Hippocampal formation (tissue), 2 donors: ENCODE measurements at places on chromosomes 1 and 21.

- DNase-seq, result no peak
These were observed 59.3 kb downstream of the FH start for GRCh38 chr1:241460098-241460873.

- DNase-seq, result no peak
These were observed 319.1 kb downstream of the GPATCH2 start for GRCh38 chr1:217311766-217312165.

DNA sequence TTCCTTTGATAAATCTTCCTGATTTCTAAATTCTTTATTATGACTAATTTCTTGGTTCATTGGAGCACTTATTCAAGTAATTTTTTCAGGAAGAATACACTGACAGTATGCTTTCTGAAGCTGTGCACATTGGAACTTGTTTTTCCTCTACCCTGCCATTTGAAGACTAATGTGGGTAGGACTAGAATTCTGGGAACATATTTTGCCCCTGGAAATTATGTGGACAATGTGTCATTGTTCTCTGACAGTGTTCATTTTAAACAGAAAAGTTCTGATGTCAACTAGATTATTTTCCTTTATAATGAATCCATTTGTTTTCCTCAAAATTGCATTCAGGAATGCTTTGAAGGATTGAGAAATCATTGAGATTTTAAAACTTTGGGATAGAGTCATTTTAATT is 34.8 kb upstream of the ST6GALNAC5 start:
- DNase-seq, result no peak

GRCh38 chr1:61183471-61184039 is 101.2 kb downstream of the NFIA start:
- DNase-seq, result peak; percentile 55

GRCh38 chr1:193103759-193104501 is 1.3 kb downstream of the GLRX2 start:
- DNase-seq, result no peak

DNA sequence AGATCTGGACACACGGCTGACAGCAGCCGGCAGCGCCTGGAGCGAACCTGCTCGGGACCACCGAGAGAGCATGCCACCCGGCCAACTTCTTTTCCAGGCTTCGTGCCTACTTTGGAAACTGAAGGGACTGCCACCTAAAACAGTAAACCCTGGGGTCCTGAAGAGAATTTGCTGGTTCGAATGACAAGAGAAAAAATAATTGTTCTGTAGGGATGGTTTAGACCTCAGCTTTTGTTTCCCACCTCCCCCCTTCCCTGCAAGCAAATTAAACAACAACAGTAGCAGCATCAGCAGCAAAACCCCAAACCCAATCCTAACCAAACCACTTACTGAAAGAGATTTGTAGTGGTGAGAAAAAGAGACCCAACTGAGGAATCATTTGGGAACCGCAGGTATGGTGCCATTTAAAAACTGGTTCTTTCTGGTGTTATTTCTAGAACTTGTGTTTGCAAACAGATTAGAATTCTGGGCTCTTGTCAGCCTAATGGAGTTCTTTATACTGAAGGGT is 105.6 kb downstream of the LEPR start:
- DNase-seq, result no peak

GRCh38 chr1:39412892-39413291 is 78.5 kb upstream of the BMP8A start:
- no peak for DNase-seq

DNA sequence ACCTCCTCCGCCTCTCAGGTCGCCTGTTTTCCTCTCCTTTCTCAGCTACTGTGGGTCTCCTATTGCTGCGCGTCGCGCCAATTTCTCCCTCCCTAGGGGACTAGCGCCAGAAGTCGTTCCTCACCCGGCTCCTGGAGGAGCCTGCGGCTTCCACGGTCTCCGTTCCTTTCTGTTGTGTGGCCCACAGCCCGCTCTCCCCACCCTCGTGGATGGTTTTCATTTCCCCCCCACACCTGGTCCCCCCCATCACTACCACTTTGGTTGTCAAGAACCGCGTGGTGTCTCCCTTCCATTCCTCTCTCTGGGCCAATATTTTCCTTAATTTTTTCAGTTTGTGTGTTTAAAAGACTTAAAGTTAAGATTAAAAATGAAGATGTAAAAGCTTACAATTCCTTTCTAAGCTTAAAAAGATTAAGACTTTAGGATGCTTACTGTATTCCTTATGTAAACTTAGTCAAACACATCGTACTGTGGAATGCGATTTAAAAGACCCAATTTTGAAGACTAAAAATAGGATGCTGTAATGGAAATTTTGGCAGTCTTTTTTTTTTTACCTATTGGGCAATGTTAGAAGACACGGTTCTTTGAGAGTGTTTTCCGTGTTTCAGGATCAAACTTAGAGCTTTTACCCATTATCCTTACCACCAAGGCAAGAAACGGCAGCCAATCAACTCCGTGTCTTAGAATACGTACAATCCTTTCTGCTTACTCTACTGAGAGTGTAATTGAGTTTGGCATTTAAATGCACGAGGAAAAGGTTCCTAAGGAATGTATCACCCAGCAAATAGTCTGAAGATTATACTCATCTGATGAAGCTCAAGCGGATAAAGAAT is 773 bp downstream of the CNST start:
- DNase-seq, result no peak

DNA sequence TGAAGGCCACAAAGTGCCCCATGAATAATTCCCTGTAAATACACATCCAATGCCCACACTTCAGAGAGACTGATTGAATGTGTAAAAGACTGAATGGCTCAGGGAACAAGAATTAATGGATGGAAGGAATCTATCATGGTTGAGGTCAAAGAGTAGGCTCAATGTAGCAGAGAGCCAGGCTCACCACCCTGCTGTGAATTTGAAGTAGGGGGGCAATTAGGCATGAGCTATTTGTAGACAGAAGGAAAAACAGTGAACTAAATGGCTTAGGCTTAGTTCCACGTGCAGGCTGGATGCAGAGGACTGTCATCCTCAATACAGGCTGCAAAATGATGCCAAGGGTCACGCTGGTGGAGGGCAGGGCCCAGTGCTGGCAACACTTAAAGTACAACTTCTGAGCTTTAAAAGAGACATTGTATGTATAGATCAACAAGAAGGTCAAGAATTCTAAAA is 22.9 kb upstream of the IGSF3 start:
- DNase-seq, result no peak

- no peak for DNase-seq
These were observed 31.4 kb downstream of the IFI16 start for GRCh38 chr1:159040893-159041724.

GRCh38 chr1:242641461-242641860 is 117.0 kb upstream of the PLD5 start:
- no peak for DNase-seq

DNA sequence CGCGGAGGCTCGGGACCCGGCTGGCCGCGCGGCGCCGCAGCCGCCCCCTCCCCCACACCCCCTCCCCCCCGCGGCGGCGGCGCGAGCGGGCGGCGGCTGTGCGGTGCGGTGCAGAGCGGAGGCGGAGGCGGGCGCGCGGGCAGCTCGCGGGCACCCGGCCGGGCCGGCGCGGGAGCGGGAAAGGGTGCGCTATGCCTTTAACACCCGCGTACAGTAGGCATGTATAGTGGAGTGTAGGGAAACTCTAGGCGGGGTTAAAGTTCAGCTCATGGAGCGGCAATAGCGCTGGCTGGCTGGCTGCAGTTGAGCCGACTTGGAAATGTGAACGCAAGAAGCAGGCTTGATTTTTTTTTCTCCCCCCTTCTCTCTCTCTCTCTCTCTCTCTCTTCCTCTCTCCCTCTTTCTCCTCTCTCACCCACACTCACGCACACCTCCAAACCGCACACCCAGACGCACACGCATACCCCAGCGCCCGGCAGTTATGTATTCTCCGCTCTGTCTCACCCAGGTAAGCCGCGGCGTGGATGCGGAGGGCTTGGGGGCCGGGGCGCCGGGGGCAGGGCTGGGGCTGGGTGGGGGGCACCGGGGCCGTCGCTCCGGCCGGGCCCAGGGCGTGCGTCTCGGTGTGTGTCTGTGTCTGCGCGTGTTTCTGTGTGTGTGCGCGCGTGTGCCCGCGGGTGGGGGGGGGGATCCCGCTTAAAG is at the start of gene NFIA:
Gene NFIA (plus strand): TSS at position 251 of the 702 bp plus-strand sequence.
- peak; percentile 59 for DNase-seq

DNA sequence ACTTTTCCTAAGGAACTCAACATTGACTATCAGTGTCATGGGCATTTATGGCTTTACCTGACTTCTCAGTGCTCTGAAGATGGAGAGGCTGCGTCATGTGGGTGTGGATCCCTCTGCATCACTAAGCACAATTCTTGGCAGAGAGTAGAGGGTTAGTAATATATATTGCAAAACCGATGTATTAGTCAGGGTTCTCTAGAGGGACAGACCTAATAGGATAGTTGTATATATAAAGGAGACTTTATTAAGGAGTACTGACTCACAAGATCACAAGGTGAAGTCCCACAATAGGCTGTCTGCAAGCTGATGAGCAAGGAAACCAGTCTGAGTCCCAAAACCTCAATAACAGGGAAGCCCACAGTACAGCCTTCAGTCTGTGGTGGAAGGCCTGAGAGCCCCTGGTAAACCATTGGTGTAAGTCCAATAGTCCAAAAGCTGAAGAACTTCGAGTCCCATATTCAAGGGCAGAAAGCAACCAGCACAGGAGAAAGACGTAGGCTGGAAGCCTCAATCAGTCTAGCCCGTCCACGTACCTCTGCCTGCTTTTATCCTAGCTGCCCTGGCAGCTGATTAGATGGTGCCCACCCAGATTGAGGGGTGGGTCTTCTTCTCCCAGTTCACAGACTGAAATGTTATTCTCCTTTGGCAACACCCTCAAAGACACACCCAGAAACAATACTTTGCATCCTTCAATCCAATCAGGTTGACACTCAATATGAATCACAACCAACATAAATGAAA is 159.7 kb upstream of the NRIP1 start:
- no peak for DNase-seq

- no peak for DNase-seq
These were observed 2.7 kb downstream of the RGL1 start for GRCh38 chr1:183807549-183808168.

DNA sequence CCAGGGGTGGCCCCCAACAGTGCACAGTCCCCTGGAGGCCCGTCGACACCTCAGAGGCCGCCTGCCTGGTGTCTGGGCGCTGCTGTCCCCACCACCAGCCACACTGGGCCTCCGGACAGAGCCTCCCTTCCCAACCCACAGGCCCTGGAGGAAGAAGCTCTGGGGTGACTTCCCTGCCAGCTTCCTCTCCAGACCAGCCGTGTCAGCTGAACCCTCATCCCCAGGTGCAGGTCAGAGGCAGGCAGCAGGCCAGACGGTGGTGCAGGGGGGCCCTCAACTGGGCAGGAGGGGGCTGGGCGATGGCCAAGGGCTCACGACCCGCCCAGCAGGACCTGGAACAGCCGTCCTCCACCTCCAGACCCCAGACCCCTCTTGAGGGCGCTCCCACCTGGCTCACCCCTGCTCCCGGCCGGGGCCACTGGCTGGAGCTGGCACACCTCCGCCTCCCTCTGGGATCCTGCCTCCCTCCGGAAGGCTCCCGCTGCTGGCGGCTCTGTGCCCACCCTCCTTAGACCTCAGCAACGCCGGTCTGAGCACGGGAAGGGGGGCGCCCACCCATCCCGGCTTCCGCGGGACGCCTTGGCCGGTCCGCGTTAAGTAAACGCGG is 520 bp downstream of the TNFRSF18 start:
- no peak for DNase-seq

GRCh38 chr1:235809688-235810397 is 56.9 kb downstream of the LYST start:
- no peak for DNase-seq

DNA sequence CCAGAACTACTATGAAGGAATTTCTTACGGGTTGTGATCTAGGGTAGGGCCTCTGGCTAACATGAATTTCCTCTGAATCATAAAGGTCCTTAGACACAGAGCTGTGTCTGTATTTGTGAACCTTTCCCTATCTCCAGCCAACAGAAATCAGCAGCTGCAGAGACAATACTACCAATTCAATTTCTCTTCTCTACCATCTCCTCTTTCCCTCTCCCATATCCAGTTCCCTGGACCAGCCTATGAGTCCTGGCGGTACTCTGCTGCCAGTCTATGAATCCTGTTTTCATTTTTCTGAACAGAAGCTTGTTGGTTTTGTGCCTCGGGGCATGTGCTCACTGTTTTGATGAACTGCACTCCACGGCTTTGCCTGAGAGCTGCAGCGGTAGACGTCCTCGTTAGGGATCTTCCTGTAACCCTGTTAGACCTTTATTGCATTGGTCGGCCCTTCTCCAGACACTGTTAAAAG is 458.0 kb upstream of the VAMP3 start:
- peak; percentile 5 for DNase-seq

GRCh38 chr21:32658524-32658923 is 46.3 kb upstream of the CFAP298 start:
- no peak for DNase-seq

DNA sequence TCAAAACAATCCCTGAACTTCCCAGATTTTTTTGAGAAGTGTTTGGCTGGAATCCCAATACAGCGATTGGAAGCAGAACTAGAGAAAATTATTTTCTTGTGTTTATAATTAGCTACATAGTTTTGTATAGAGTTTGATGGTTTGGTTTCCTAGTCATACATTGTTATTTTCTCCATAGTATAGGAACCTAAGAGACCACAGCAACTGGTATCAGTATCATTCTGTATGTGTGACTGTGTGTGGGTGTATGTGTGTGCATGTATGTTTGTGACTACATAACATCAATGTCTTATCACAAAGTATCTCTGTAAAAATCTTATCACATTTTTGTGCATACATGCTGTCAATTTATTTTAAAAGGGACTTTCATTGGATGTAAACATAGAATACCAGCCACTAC is 780.5 kb downstream of the MRPL39 start:
- no peak for DNase-seq

DNA sequence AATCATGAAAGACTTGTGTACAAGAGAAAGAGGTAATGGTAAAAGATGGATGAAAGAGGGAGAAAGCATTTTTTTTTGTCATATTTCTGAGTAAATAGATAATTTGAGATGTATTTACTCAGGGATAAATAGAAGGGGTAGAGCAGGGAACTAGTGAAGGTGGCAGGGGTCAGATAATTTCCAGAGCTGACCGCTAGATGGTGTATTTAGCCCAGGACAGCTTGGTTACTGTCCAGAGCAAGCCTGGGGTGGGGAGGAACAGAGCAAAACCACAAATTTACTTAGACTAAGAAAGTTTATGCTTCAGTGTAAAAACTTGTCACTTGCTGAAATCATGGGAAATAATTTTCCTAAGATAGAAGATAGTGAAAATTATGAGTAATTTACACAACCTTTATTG is 91.5 kb downstream of the XCL2 start:
- DNase-seq, result no peak

DNA sequence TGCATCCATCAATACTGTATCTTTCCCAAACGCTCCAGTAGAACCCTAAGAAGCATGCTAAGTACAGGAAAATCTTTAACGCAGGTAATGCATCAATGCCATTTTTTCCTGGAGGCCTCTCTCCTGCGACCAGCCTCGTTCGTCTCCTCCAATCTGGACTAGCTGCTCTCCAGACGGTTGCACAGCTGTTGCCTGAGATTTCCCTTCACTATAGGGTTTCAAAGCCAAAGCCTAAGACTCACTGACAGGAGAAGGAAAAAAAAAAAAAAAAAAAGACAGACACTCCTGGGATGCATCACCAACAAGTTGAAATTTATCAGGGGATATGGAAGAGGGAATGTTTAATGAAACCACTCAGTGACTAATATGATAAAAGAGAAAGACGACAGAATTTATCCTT is 93.0 kb downstream of the APP start:
- DNase-seq, result no peak
